ENCODE measurements at places on chromosomes 1 and 21.

DNA sequence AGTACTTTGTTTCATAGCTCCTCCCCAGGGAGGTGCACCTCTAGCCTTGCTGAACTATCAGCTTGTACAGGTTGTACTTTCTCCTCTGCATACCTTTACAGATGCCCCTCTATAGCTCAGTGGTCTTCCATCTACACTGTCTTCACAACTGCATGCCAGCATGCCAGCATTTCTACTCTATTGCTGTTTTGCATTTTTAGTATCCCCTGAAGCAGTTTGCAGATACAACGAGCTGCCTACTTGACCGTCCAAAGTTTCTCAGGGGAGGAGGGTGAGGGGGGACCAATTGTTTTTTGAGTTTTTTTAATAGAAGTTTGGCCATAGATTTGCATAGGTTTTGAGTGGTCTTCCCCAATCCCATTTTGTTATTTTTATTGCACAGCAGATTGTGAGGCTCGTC is 27.6 kb upstream of the CTH start:
- H3K36me3 ChIP-seq, result no peaks in the 10 kb centered on the region
- no peak overlapping the region for H3K4me3 ChIP-seq
- no peaks in the 10 kb centered on the region for H3K27me3 ChIP-seq
- DNase-seq, result no peak
- no peaks in the 10 kb centered on the region for H3K4me1 ChIP-seq
- H3K27ac ChIP-seq, result no peak overlapping the region

DNA sequence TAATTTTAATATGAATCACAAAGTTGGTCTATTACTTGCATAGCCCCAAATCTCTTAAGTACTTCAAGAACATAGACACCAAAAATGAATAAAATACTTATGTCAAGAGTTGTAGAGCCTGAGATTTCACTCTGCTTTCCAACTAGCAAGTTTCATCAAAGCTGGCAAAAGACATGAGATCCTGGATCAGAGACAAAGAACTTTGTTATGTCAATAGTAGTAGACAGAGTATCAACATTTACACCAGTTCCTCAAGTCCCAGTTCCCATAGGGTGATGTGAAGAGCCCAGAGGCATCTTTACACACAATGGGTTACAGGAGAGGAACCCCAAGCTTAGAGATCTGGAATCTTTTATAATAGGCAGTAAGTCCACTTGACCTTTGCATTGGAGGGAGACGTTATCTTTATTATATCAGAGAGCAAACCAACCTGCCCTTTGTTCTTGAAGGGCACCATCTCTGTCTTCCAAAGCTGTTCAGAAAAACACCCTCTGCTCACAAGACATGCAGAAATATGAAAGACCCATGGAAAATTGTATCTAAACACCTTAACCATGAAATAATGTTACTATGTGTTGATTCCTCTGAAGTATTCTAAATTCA is 174.4 kb upstream of the GALNT2 start:
- H3K4me1 ChIP-seq, result no peaks in the 10 kb centered on the region
- no peaks in the 10 kb centered on the region for H3K27me3 ChIP-seq
- no peak overlapping the region for H3K27ac ChIP-seq
- H3K36me3 ChIP-seq, result no peaks in the 10 kb centered on the region
- DNase-seq, result no peak

DNA sequence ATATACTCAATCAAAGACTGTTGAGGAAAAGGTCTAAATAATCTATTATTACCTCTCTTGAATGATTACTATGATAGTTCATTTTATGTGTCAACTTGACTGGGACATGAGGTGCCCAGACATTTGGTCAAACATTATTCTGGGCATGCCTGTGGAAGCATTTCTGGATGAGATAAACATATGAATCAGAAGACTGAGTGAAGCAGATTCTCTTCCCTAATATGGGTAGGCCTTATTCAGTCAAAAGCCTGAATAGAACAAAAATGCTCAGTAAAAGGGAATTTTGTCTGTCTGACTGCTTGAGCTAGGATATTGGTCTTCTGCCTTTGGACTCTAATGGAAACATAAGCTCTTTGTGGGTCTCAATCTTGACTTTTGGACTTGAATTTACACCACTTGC is 73.3 kb upstream of the SOX13 start:
- H3K4me3 ChIP-seq, result no peak overlapping the region
- no peaks in the 10 kb centered on the region for H3K36me3 ChIP-seq
- H3K27me3 ChIP-seq, result no peaks in the 10 kb centered on the region
- no peak for DNase-seq

DNA sequence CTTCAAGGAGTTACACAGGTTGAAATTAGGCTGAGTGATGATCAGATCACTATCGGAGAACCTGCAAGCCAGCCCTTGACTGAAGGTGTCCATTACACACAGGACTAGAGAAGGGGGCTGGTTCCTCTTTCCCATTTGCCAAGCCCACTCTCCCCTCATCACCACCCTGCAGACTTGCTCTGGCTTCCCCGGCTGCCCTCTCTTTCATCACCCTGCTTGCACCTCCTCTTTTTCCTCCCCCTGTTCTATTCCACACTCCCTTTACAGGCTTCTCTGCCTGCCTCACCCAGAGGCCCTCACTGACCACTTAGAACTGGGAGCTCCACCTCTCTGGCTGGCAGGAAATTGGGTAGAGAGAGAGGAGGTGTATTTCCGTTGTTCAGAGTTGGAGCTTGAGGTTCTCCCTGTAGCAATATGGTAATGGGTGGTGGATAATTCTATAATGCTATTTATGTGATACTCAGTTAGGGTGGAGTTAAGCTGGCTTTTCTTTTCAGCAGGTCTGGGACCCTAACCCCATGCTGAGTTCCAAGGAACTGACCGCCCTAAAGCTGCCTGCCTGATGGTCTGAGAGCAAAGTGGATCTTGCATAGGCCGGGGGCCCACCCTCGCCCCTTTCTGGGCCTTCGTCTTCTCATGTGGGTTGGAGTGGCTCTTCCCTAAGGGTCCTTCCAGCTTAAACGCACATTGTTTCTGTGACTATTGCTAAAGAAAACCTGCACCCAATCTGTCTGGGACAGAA is 111.8 kb upstream of the ADAR start:
- no peak overlapping the region for H3K27ac ChIP-seq
- no peaks in the 10 kb centered on the region for H3K4me1 ChIP-seq
- no peaks in the 10 kb centered on the region for H3K36me3 ChIP-seq
- no peak for DNase-seq
- no peaks in the 10 kb centered on the region for H3K27me3 ChIP-seq

DNA sequence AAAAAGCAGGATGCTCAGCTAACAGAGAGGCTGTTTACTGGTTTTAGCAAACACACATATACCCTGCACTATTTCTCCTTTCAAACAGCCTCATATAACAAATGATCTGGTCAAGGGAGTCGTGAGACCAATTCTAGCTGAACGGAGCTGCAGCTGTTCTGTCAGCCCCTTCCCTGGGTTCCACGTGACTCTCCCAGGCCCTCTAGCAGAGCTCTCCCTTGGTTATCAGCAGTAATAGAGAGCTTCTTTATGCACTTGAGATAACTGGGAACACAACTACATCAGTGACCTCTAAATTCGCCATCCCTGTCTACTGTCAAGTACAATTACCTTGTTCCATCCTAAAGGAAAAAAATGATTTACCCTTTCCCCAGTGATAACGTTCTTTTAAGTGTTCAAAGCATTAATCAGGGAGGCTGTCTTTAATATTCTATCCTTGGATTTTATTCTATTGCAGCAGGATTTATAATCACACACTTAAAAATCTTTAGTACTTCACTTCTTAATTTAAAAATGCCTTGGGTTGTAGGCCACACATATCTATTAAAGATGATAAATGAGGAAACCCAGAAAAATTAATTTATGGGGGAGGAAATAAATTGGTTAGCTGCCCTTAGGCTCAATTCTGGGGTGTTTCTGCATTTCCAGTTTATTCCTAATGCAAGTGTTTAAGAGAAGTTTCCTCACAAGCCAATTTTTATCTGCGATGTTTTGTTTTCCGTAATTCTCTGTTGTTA is 28.2 kb downstream of the PTGER3 start:
- DNase-seq, result no peak
- H3K36me3 ChIP-seq, result no peaks in the 10 kb centered on the region
- no peaks in the 10 kb centered on the region for H3K27me3 ChIP-seq
- H3K4me1 ChIP-seq, result no peaks in the 10 kb centered on the region

DNA sequence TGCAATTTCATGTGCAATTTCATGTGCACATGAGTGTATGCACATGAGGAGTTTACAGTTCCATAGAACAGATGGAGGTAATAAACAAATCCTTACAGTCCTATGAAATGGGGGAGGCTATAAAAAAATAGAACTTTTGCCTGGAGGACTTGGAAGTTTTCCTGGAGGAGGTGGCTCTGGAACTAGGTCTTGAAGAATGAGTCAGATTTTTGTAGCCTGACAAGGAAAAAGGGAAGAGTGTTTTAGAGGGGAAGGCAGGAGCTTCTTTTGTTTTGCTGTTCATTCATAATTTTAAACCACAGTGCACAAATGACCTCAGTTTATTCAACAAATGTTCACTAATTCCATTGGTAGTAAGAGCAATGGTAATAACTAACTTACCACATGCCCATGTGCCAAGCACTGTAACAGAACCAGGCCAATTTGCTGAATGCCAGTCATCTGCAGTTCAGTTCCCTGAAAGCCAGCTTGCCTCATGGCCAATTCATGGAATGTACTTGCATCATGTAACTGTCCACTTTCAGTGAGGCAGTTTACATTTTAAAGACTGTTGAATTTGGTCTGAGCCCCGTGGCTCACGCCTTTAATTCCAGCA is 2.7 kb downstream of the DIO1 start:
- peak overlapping the region; percentile 48 for H3K27ac ChIP-seq
- peaks cover 13% of the 10 kb centered on the region for H3K4me1 ChIP-seq
- no peak overlapping the region for H3K4me3 ChIP-seq
- no peak for DNase-seq
- H3K27me3 ChIP-seq, result no peaks in the 10 kb centered on the region
- H3K36me3 ChIP-seq, result no peaks in the 10 kb centered on the region

- no peak overlapping the region for H3K4me3 ChIP-seq
- no peaks in the 10 kb centered on the region for H3K4me1 ChIP-seq
- no peak overlapping the region for H3K27ac ChIP-seq
- DNase-seq, result no peak
Measured at GRCh38 chr1:51305371-51305823, 25.0 kb downstream of the TTC39A start.

- DNase-seq, result no peak
- H3K4me1 ChIP-seq, result no peaks in the 10 kb centered on the region
- H3K27ac ChIP-seq, result no peak overlapping the region
- H3K4me3 ChIP-seq, result no peak overlapping the region
Measured at GRCh38 chr1:217484871-217485270, 146.0 kb downstream of the GPATCH2 start.

DNA sequence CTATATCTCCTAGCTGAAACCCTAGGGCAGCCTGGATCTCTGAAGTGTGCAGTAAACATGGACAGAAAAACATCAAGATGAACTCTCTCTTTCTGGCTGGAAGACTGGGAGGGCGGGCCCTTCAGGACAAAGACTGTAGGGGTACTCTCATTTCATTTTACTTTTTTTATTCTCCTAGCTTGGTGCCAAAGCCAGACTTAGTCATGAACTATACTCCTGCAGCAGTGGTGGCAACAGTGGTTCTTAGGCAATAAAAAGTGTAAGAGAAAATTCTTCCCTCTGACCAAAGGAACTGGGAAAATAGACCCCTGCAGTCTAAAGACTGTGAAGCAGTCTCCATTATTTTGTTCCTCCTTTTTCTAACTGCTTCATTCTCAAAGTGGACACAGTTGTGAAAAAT is 213.8 kb upstream of the JUN start:
- no peak overlapping the region for H3K4me3 ChIP-seq
- H3K27me3 ChIP-seq, result no peaks in the 10 kb centered on the region
- DNase-seq, result no peak
- no peaks in the 10 kb centered on the region for H3K36me3 ChIP-seq

DNA sequence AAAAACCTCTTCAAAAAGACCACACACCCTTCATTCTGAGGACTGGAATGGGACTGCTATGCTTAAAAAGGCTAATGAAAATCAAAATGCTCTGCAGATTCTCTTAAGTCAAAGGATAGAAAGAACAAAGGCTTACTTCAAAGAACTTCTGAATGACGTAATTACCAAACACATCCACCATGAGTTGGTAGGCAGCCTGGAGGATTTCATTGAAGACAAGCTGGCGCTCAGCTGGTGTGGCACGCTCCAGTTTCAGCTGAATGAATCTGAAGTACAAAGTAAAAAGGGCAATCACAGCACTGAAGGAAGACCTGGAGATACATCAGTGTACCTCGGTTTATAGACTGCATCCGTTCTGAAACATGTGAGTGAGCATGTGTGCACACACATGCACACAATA is 43.5 kb upstream of the SDC3 start:
- H3K27ac ChIP-seq, result no peak overlapping the region
- H3K27me3 ChIP-seq, result no peaks in the 10 kb centered on the region
- no peak overlapping the region for H3K4me3 ChIP-seq
- no peak for DNase-seq
- peaks cover 84% of the 10 kb centered on the region for H3K36me3 ChIP-seq
- peaks cover 2% of the 10 kb centered on the region for H3K4me1 ChIP-seq
